ENCODE measurements at places on chromosomes 12 and 14.

- no peak for DNase-seq
These were observed 73.1 kb upstream of the SLC38A2 start for GRCh38 chr12:46445551-46446235.

- no peak for DNase-seq
These were observed 10.0 kb upstream of the AMHR2 start for GRCh38 chr12:53413485-53414204.

GRCh38 chr12:91870872-91871707 is 274.6 kb downstream of the BTG1 start:
- DNase-seq: no peak

DNA sequence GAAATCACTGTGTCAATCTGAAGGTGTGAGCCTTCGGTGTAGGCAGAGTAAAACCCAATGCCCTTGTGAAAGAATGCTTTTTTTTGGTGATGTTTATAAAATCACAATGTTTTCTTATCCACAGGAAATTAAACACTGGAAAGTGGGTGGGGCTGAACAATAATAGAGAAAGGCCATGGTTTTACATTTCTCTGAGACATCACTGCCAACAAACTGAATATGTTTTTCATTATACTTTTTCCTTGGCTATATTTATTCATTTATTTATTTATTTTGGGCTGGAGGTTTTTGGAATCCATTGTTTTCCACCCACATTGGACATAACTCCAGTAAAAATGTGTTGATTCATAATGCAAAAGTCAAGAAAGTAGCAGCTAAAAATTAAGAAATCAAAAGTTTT is 16.9 kb downstream of the LRRK2 start:
- no peak for DNase-seq

DNA sequence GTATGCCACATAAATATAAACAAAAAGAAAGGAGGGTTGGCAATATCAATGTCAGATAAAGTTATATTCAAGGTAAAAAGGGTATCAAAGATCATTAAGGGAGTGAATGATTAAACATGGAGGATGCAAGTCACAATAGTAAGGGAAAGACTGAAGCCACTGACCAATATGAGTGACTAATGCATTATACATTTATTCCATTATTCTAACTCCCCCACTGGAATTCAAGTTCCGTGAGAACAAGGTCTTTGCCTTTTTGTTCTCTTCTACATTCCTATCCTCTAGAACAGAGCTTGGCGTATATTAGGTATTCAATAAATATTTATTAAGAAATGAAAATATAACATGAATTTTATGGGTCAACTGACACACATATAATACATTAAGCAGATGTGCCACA is 30.7 kb downstream of the MAP4K5 start:
- no peak for DNase-seq

GRCh38 chr14:93184391-93185348 is at the start of the genes LYSET and MOAP1:
LYSET (plus strand) TSS chr14:93185317; CDS start chr14:93185406, 89 bp downstream.
MOAP1 (minus strand) TSS chr14:93184897; CDS start chr14:93184242, 655 bp downstream.
- peak; percentile 55 for DNase-seq

DNA sequence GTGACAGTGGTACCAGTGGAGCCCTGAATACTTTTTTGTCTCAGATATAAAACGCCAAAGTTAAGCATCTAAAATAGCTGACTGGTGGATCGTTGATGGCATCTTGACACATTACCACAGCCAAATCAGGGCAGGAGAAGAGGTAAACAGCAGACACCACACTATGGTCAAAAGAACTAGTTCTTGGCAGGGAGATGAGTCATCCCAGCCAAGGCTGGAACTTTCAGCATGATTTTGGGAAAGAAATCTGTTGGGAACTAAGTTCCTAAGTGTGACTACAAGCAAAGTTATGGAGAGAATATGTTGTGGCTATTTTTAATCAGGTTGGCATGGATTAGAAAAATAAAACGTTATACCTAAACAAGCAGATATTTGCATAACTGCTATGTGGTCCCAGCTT is 36.9 kb downstream of the LGR5 start:
- no peak for DNase-seq

DNA sequence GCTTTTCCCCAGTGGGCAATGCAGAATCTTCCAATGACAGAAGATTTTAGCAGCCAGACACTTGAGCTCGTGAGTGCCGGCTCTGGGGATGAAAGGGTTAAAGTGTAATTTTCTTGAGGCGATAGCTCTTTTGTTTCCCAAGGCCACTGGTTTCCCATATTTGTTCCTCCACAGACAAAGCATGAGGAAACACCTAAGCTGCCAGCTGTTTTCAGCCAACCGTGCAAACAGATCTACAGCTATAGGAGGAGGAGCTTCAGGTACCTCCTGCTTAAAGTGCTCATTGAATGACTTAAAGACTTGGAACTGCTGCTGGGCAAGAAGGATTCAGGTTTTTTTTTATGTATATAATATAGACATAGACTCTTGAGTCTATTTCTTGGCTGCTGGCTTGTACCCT is 1311.5 kb downstream of the TMEM121 start:
- no peak for DNase-seq

GRCh38 chr12:84117190-84117589 is 795.4 kb downstream of the SLC6A15 start:
- no peak for DNase-seq

DNA sequence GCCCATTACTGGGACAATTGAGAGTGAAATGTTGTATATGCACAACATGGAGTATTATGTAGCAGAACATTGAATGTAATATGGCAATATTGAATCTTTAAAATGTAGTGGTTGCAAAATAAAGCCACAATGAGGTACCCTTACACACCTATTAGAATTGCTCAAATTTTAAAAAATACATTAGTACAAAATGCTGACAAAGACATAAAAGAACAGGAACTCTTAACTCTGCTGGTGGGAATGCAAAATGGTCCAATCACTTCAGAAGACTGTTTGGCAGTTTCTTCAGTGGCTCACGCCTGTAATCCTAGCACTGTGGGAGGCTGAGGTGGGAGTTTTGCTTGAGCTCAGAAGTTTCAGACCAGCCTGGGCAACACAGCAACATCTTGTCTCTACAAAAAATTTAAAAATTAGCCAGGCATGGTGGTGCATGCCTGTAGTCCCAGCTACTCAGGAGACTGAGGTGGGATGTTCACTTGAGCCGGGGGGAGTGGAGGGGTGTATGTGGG is 6.8 kb upstream of the NAP1L1 start:
- no peak for DNase-seq

DNA sequence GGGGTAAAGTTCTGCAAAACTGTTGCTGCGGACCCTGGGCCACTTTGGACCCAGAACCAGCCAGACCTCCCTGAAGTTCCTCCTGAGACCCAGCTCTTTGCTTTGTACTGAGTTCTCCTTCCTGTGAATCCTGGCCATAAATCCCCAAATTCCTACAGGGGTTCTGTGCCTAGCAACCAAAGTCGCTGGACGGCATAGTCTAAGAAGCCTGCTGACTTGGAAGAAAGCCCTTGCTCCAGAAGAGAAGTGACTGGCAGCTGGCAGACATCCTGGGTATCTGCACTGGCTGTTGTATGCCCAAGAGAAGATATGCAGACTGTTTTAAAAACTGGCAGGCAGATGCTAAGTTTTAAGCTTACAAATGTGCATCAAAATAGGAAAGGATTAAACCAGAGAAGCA is 99.9 kb upstream of the SLC24A4 start:
- DNase-seq: no peak

- DNase-seq: peak; percentile 52
These were observed 193.6 kb upstream of the GARIN6 start for GRCh38 chr12:99453836-99454538.

DNA sequence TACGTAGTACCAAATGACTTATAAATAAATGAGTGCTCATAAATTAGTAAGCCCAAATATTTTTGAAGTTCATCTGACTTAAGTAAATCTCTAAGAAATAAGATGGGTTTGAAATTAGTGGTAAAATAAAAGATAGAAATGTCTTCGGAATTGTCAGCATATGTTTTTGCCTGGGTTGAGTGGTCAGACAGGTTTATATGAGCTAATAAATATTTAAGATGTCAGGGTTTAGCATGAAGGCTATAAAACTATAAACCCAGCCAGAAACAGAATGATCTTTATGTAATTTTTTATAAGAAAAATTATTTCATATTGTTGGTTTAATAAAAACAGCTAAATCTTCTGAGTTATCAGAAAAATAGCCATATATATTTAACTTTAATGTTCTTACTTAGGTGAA is 37.3 kb downstream of the JAG2 start:
- DNase-seq: no peak

DNA sequence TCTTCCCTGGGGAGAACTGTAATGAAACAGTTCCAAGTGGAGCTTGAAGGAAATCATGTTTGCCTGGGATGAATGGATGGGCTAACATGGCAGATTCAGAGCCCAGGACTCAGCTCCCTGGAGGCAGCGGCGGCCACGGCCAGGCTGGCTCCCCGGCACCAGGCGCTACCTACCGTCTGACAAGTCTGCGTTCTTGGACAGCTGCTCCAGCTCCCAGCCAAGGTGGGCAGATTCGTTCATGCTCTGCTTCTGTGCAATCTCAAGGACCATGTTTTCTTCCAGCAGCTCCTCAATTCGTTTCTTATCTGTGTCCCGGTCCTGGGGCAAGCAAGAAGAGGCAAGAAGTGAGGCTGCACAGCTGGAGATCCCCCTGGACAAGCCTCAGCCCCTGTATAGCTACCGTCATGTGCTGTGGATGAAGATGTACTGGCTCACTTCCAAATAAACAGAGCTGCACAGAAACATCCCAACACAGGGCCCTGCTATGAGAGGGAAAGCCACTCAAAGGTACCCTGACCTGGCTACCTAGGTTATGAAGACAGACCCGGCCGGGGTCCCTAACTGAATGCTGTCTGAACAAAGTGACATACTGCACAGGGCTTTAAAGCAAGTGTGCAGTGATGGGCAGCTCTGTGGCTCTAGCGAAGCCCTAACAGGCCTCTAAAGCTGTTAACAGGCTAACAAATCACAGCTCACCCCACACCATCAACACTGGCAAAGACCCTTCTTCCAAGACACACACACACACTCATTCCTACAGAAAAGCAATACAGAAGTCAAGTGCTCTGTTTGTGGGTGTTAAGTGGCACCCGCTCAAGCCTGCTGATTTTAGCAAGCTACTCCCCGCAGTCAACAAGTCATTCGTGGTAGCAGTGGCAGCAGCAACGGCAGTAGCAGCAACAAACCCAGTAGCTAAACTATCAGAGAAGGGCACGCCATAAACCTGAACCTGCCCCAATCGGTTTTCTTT is 80.4 kb upstream of the GPR68 start:
- DNase-seq: no peak

- no peak for DNase-seq
These were observed 7.6 kb downstream of the ADCY4 start for GRCh38 chr14:24327303-24327702.

- no peak for DNase-seq
These were observed 62.2 kb upstream of the WSCD2 start for GRCh38 chr12:108066583-108067577.

- no peak for DNase-seq
These were observed 17.5 kb downstream of the GSTZ1 start for GRCh38 chr14:77338302-77338701.

DNA sequence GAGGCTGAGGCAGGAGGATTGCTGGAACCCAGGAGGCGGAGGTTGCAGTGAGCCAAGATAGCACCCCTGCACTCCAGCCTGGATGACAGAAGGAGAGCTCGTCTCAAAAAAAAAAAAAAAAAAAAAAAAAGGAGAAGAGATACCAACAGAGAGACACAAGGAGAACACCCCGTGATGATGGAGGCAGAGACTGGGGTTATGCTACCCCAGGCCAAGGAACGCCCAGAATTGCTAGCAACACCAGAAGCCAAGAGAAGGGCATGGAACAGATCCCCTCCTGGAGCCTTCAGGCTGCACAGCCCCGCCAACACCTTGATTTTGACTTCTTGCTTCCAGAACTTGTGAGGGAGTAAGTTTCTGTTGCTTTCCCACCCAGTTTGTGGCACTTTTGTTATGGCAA is 148.0 kb upstream of the FOXN3 start:
- no peak for DNase-seq

DNA sequence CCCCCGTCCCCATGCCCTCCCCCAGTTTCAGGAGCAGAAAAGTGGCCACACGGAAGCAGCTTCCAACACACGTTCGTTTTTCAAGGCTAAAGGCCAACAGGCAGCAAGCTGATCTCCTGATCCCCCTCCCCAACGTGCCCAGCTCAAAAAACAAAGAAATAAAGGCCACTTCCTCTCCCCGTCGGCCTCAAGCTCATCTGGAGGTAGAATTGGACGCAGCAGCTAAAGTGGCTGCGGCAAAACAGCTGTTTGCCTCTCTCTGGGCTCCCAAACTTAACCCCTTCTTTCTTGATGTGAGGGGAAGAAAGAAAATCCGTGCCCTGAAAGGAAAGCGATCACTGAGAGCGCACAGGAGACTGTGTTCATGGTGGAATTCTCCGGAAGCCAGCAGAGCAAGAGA is 66.3 kb downstream of the SCARB1 start:
- no peak for DNase-seq

DNA sequence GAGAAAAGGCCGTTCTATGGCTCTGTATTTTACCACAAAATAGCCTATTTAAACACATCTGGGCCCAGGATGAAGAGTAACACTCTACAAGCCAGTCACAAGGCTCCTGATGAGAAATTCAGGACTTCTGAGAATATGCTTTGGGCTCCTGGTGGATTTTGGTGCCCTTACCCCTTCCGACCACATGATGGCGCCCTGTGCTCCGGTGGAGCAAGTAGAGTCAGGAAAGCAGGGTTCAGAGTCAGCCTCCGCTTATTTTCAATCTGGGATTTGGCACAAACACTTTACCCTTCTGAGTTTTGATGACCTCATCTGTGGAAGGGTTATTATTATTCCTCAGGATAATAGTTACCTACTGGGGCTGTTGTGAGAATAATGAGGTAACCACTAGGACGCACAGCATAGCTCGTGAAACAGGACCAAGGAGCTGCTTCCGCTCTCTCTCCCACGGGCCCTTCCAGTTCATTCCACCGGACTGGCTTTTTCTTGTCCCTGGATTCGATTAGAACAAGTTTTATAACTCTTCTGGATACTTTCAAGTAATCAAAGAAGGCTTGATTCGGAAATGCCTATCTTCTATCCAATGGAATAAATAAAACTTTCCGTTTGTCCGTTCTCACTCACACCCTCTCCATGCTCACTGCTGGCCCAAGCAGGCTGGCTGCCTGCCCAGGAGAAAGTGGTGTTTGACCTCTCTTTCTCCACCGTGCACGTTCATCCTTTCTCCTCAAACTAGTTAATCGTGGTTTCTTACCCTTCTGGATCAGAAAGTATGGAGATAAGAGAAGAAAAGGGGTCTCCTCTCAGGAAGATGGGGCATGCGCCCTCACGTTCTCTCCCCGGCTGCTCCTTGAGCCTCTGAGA is 104.6 kb downstream of the GALC start:
- no peak for DNase-seq

DNA sequence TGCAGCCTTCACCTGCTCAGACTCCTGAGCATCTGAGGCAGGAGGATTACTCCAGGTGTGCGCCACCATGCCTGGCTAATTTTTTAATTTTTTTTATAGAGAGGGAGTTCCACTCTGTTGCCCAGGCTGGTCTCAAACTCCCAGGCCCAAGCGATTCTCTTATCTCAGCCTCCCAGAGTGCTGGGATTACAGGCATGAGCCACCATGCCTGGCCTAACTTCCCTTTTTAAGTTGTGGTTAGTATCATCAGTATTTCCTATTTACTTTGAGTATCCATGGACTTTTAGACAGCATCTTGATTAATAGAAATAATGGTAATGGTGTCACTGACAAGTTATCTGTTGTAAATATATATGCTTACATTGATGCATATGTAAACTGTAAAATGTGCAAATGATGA is 116.9 kb downstream of the FGD4 start:
- DNase-seq: no peak

GRCh38 chr14:75452324-75452723 is 24.5 kb downstream of the JDP2 start:
- DNase-seq: no peak

Measured in cerebellar nuclear complex (tissue), 1 donor.